ENCODE measurements at places on chromosomes 7 and 10.

DNA sequence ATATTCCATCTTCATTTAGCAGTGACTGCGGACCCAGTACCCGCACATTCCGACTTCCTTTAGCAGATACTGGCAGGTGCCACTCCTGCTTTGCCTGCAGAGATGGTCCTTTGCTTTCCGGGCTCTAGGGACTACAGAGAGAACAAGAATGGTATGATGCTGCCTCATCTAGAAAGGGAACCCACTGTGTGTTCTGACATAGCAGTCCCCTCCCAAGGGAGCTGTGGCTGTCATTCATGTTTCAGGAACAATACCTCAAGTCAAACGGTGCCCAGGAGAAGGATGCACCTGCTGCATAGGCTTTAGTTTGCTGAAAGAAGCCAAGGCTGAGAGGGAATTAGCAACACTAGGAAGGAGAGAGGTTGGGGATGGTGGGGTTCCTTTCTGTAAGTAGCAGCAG is 15.9 kb upstream of the TMEM72 start:
- DNase-seq: no peak

GRCh38 chr7:47478017-47478344 is 103.9 kb downstream of the TNS3 start:
- no peak for DNase-seq

DNA sequence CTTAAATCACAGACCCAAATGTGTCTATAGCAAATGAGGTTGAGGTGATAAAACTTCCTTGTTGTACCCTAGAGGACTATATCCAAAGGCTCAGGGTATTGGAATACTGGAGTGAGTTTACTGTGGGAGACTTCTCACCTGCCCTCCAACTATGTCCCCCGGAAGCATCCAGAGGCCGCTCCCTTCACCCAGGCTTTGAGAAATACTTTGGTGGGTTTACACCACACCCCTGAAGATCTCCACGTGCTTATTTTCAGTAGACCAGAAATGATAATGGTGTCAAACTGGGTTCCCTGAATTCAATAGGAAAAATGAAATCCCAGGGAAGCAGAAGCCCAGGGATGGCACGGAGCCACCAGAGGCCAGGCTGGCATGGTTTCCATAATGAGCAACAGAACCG is 31.3 kb upstream of the NANOS1 start:
- DNase-seq: no peak

DNA sequence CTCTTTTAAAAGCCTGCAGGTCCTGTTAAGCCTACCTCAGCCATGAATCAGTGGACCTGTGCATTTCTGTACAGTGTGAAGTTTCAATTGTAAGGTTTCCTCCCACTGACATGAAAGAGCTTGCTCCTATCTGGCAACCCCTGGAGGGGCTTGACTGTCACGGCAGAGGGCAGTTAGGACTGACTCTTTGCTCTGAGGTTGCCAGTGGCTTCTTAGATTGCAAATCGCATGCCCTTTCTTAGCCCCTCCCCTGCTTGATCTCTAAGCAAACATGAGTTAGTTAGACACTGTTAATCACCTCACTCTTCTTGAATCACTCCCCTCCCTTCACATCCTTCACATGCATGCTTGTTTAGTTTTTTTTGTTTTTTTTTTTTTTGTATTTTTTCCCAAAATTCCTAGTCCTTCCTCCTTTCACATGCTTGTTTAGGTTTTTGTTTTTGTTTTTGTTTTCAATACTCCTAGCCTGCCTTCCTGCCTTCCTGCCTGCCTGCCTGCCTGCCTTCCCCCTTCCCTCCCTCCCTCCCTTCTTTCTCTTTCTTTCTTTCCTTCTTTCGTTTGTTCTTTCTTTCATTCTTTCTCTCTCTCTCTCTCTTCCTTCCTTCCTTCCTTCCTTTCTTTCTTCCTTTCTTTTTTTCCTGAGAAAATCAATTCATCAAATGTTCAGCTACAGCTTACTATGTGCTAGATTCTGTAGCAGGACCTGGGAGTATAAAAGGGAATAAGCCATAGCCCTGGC is 6.0 kb upstream of the HIPK2 start:
- no peak for DNase-seq

DNA sequence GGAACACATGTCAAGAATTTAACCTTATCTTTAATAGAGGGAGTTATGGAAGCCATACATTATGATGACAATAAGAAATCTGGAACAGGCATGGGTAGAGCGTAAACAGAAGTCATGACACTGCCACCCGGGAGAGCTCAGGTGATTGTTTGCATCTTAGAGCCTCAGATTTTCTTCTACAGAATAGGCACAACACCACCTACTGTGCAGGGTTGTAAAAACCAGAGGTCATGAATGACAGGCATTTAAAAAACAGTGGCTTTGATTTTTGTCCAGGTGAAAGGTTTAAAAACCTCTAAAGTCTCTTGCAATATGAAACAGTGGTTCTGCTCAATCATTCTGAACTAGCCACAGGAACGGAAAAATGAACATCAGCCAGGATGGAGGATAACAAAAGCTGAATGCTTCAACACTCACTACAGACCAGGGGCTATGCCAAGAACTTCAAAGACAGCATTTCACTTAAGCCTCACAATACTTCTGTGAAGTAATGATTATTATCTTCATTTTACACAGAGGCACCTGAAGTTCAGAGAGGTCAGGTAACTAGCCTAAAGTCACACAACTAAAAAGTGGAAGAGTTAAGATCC is 123.8 kb downstream of the SLC25A13 start:
- no peak for DNase-seq

- DNase-seq: no peak
Observed at GRCh38 chr7:156094350-156095146, 282.3 kb upstream of the SHH start.

GRCh38 chr10:24935504-24936292 is 16.7 kb downstream of the PRTFDC1 start:
- no peak for DNase-seq

- peak; percentile 38 for DNase-seq
Observed at GRCh38 chr7:101165958-101166647, 734 bp upstream of the VGF start.

GRCh38 chr10:124612611-124613498 is 131.3 kb downstream of the FAM53B start:
- peak; percentile 92 for DNase-seq

GRCh38 chr10:19592276-19592675 is 224.0 kb upstream of the PLXDC2 start:
- peak; percentile 21 for DNase-seq

DNA sequence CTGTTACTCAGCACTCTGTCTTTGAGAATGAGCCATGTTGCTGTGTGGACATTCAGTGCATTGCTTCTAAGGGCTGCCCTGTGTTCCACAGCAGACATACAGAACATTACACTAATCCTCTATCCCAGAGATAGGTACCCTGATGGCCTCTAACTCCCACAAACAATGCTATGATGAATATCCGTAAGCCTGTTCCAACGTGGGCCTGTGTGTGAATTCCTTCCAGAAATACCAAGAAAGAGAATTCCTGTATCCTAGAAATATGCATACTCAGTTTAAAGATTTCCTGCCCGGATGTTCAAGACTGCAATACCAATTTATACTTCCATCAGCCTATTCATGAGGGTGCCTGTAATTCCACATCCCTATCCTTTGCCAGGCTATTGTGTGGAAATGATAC is 21.3 kb upstream of the ST8SIA6 start:
- DNase-seq: no peak

- no peak for DNase-seq
Observed at GRCh38 chr7:54483523-54483922, 58.7 kb upstream of the VSTM2A start.

GRCh38 chr7:150733482-150734095 is 3.6 kb upstream of the GIMAP5 start:
- DNase-seq: no peak

- no peak for DNase-seq
Observed at GRCh38 chr7:129740574-129741410, 129.3 kb downstream of the NRF1 start.

GRCh38 chr7:37218956-37219355 is 229.7 kb downstream of the ELMO1 start:
- no peak for DNase-seq

GRCh38 chr10:15723803-15724202 is 4.1 kb upstream of the ITGA8 start:
- DNase-seq: no peak

DNA sequence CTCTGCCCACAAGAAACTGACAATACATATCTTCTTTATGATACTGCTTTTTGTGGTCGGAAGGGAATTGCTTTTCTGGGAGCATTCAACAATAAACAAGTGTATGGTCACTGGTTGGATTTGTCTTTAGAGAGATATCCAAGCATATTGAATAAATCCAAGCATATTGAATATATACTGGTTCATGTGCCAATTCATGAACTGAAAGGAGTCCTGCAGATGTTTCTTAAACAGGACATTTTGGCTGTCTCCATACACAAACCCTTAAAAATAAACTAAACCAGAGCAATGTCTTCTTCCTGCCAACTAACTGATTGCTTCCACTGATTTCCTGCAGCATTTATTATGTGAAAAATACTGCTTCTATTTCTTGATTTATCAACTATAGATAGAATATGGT is 173.9 kb downstream of the FOXP2 start:
- DNase-seq: no peak

DNA sequence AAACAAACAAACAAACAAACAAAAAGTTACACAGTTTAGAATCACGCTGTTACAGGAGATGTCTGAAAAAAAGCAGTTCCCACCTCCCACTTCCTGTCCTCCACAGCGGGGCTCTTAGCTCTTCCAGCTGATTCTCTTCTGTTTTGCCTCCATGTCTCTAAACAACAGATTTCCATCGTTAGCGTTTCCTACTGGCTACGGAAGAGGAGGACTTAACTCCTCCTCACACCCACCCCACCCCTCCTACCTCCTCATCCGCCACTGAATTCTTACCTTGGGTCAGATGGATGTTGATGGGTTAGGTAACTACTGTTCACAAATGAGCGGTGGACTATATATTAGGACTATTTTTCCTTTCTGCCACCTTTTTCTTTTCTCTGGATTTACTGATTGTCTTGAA is 36.8 kb upstream of the NUB1 start:
- DNase-seq: no peak

DNA sequence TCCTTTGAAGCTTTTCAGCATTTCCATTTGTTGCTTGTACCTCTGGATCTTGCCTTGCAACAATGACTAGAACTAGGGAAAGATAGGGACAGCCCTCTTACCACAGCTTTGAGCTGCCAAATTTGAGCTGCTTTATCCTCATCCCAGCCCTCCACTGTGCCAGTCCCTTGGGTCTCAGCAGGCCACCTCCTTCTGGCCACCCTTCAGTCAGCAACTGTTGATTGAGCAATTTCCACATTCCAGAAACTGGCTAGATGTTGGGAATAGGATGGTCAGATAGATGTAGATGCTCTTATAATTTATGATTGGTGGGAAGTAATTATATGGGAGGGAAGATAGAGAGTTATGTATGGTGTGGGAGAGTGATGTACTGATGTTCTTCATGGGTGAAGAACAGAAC is 100.1 kb downstream of the ST7 start:
- DNase-seq: no peak

GRCh38 chr10:14330388-14331061 is at the start of gene FRMD4A:
Gene FRMD4A, minus strand, starts transcription at chr10:14330924.
- DNase-seq: peak; percentile 71

GRCh38 chr10:18404530-18404929 is 246.9 kb downstream of the NSUN6 start:
- DNase-seq: peak; percentile 57

DNA sequence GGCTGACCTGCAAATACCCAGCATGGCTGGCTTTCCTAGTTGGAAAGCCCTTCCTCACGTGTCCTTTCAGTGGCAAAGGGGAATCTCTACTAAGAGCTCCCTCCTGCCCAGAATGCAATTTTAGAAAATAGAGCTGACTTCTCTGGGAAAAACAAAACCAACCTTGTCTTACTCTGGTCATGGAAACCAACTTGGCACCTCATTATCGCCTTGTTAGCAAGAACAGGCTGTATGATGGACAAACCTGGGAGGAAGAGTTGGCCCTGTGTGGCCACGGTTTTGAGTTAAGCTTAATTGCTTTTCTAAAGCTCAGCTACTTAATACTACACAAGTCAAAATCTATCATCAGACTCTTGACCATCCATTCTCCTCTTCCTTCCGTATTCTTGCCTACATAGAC is 94.1 kb upstream of the PDCD4 start:
- no peak for DNase-seq

- no peak for DNase-seq
Observed at GRCh38 chr7:108719631-108720030, 150.0 kb downstream of the DNAJB9 start.

DNA sequence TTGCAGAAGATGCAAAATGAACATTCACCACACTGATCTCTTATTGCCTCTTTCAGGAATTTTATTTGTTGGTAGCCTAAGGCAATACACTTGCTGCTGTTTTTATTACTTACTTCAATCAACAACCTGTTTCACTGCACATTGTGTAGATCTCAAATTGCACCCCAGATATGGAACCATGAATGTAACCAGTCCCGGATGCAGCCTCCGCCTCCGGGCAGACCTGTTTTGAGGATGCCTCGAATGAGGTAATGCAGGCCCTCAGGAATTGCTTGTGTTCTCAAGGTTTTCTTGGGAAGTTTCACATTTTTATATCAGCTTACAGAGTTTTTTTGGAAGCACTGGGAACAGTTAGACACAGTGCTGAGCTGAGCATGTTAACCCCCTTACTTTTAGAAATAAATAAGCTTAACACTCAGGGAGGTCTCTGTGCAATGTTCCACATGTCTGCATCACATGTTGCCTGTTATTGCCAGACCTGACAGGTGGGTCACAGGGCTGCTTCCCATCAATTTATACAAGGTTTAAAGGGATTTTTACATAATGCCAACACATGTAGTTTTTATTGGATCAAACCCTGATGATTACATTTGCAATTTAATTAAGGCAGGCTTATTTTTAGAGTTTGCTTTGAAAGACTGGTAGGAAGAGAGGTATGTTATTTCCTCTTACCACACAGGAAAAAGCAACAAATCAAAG is 193.1 kb upstream of the POM121L12 start:
- no peak for DNase-seq

DNA sequence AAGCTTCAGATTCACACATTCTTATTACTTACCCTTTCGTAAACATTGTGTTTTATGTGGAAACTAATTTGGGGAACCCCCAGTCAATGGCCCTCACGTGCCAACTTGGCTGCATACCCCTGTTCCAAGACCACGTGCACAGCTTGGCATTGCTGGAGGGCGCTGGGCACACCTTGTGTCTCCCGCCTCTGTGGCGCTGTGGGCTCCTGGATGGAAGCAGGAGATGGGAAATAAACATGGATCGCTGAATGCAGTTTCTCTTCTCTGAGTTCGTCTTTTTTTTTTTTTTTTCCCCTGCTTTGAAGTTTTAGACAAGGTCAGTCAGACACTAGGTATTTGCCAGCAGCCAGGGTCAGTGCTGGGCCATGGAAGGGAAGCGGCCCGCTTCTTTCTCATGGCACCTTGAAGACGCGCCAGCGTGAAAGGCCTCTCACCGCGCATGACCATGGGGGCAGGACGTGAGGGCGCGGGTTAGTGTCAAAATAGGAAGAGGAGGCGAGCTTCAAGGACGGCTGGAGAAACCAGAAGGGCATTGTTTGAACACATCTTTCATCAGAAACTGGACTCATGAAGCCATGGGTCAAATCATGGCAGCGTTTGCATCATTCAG is 27.3 kb downstream of the BNIP3 start:
- DNase-seq: no peak

- peak; percentile 10 for DNase-seq
Observed at GRCh38 chr7:79495544-79496272, 42.2 kb upstream of the MAGI2 start.

GRCh38 chr7:47342296-47343060 is 239.4 kb downstream of the TNS3 start:
- no peak for DNase-seq

GRCh38 chr10:47161465-47161864 is 138.5 kb upstream of the GDF10 start:
- DNase-seq: no peak

GRCh38 chr10:75294866-75295701 is 59.3 kb upstream of the COMTD1 start:
- peak; percentile 97 for DNase-seq

All from osteoblast (primary cell).